ENCODE measurements at places on chromosomes 6 and 20. TPM values are rescaled to one million over a fixed set of nuclear protein-coding genes. Genes with fewer than 3 reads are reported as not detected.

DNA sequence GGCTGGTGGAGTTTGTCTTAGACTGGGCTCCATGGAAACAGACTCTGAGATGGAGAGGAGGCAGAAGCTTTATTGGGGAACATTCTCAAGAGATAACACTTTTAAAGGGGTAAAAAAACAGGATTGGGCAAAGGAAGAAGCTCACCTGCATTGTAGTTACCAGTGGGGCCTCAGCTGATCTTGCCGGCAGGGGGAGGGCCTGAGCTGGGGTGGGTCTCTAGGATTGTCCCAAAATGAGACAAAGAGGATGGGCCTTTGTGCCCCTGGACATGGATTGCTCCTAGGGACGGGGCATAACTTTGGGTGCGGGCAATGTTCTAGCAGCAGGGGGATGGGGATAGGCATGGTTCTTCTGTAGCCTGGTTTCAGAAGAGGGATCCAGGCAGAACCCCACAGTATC, 12.5 kb downstream of the SGK2 start:
- DNase-seq, result no peak

GRCh38 chr20:18058661-18059467, 1.1 kb upstream of the OVOL2 start:
- DNase-seq, result no peak

DNA sequence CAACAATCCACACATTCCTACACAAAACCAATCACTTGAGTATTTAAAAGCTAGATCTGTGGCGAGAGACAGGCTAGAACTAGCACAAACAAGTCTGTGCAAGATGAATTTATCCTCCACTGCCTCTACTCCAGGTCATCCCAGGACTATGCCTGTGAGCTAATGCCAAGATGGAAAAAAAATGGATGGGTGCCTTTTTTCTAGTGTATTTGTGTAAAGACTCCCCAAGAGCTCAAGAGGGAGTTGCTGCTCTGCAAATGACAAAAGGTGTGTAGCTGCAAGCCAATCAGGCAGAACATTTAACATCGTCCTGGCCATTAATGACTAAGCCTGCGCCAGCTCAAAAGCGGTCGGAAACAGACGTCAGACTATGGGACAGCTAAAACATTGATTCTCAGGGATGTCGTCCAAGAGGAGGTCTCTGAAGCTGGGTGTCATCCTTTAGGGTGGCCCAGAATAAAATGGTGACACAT, 21.9 kb downstream of the ATXN1 start:
- DNase-seq, result no peak

The KIF3B gene
- 11.4 TPM for total RNA-seq

DNA sequence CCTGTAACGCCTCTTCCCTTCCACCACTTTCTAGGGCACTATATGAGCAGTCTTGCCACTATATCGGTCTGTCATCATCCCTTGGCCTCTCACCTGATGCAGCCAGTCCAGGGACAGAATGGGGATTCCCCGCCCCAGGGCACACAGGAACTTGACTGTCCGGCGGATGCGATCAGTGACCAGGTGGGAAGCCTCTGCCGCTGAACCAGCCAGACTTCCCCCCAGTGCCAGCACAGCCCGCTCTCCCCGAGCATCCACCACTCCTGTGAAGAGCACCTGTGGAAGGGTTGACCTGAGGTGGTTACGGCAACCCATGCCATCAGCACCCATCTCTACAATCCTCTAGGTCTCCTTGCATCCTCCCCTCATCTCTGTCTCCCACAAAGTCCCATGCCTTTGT, 12.2 kb upstream of the NRM start:
- no peak for DNase-seq

DNA sequence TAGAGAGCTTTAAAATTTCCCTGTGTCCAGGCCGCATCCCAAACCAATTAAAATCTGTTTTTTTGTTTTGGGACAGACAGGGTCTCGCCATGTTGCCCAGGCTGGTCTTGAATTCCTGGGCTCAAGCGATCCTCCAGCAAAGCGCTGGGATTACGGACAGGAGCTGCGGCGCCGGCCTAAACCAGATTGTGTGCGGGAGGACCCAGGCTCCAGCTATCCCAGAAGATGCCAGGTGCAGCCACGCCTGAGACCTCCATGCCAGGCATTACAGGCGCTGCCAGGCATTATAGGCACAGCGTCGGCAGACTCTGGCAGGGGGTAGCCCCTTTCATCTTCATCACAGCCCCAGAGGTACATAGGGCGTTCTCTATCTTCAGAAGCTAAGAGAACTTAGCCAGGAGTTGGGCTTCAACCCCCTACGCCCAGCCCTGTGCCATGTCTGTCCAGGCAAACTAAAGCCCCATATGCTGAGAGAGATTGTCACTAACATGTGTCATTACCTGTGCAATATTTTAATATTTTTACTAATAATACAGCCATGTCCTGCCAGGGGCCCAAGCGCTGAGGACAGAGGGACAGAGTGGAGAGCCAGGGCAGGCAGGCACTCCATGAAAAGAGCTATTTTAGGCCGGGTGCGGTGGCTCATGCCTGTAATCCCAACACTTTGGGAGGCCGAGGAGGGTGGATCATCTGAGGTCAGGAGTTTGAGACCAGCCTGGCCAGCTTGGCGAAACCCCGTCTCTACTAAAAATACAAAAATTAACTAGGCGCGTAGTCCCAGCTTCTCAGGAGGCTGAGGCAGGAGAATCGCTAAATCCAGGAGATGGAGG, 9.8 kb upstream of the GRM4 start:
- peak; percentile 11 for DNase-seq

The COL21A1 gene
- total RNA-seq, result 107 TPM

- DNase-seq, result no peak
These were observed 191.7 kb upstream of the BTBD3 start for GRCh38 chr20:11726026-11726425.

DNA sequence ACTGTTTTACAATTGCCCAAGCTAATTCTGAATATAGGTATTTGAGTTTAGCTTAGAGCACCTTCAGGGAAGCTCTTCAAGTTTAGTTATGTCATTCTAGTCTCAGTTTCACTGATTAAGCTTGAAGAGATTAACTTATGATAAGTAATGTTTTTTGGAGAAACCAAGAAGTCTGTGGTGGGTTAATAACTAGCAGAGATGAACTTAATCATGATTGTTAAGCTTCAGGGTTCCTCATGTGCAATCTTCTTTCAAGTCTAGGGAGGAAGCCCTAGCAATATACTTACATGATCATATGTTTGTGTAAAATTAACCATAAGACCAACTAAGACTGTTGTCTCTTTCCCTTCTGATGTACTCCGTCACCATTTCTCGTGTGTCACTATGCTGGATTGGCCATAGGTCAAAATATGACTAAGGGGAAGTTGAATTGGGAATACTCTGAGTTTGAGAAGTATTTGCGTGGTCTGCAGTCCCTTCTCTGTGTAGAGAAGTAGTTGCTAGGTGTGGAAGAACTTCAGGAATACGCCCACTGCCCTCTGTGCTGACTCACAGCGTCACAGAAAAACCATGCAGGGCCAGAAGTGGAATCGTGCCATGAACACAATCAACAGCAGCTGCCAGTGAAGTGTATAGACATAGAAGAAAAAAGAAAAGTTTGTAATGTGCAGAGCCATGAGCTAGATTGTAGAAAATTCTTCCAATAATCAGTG, 88.3 kb downstream of the SH3BGRL2 start:
- DNase-seq, result no peak

GRCh38 chr6:144757730-144758129, 472.6 kb downstream of the UTRN start:
- no peak for DNase-seq

The VPS16 gene
- total RNA-seq, result 19.7 TPM

The ANKRD6 gene
- 11.9 TPM for total RNA-seq

The ZBTB46 gene
- total RNA-seq, result 22.0 TPM

The ELOVL4 gene
- total RNA-seq, result 0.20 TPM

The ENTPD6 gene
- total RNA-seq, result 67.2 TPM

GRCh38 chr6:159929819-159930218, 39.0 kb downstream of the MAS1 start:
- peak; percentile 29 for DNase-seq

GRCh38 chr6:2546901-2547300, 203.8 kb downstream of the MYLK4 start:
- no peak for DNase-seq

The HCK gene
- total RNA-seq, result 2.0 TPM

DNA sequence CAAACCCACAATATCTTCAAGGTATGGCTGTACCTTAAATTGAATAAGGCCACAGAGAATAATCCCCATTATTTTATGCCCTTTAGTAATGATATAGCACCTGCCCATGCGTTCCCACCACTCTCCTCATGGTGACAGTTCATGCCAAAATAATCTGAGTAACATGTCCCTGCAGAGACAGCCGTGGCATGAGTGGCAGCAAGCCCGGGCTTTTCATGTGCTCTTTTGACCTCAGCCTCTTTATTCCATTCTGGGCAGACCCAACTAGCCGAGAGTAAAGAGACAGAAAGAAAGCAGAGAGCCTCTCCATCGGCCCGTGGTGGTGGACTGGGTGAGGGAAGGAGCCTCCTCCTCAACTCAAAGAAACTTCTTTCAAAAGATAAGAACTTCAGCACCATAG, 19.9 kb upstream of the POPDC3 start:
- DNase-seq, result peak; percentile 72

The PRPH2 gene
- 0.44 TPM for total RNA-seq

DNA sequence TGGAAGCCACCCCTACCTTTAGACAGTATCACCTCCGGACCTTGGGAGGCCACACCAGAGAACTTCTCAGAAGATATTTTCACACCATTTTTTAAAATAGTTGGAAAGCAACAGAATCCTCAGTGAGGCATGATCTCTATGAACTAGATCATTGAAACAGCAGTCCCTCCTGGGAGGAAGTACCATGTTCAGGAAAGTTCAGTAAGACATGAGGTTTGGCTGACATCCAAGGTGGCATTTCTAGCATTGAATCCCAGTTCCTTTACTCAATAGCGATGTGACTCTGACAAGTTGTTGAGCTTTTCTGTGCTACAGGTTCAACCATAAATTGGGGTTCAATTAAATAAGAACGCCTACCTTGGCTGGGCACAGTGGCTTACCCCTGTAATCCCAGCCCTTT, 169.0 kb downstream of the TBC1D7 start:
- DNase-seq, result no peak

The SPEF1 gene
- total RNA-seq, result 0.65 TPM

- DNase-seq, result no peak
These were observed 747.3 kb downstream of the COL12A1 start for GRCh38 chr6:74458536-74458935.

The BIRC7 gene
- not detected for total RNA-seq

GRCh38 chr6:135362124-135362523, 135.4 kb downstream of the AHI1 start:
- DNase-seq, result no peak

The PRL gene
- total RNA-seq, result not detected

The MUC22 gene
- total RNA-seq, result 0.11 TPM

- DNase-seq, result peak; percentile 6
These were observed 36.3 kb downstream of the KIF25 start for GRCh38 chr6:168033791-168034190.

DNA sequence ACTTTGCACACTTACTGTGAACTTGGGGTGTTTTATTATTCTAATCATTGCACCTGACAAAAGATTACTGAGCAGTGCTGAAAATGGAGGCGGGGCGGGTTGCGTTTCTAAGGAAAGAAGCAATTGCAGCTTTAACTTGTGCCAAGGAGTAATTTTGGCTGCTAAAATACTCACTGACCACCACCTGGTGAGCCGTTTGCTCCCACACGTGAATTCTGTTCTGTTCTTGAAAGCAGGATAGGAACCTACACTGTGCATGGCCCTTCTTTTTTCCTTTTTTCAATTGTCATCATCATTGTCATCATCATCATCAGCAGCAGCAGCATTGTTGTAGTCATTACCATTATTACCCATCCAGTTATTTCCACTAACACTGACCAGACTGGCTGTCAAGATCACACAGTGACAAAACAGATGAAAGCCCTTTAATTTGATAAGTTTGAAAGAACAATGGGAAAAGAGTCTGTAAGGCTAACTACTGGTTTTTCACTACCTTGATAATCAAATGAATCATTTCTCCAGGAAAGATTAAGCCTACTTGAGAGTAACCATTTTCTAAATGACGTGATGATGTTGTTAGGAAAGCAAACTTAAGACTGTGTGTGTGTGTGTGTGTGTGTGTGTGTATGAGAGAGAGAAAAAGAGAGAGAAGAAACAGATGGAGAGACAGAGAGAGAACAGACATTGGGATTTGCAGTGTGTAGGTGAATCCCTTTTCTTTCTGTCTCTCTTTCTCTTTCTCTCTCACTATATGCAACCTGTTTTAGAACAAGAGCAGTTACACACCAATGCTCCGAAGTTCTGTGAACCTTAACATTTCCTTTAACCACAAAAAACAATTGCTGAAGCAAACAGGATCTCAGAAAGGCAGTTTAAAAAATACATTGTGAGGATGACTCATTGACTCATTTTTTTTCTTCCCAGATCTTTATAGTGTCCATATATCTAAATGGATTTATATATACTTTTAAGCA, 3.8 kb downstream of the RIPOR2 start:
- DNase-seq, result no peak

The SPATA2 gene
- 7.6 TPM for total RNA-seq

The ID4 gene
- 1.5 TPM for total RNA-seq

- DNase-seq, result no peak
These were observed 59.9 kb downstream of the MACROD2 start for GRCh38 chr20:14055127-14055742.

- DNase-seq, result no peak
These were observed 8.9 kb downstream of the CCM2L start for GRCh38 chr20:32019156-32019510.

DNA sequence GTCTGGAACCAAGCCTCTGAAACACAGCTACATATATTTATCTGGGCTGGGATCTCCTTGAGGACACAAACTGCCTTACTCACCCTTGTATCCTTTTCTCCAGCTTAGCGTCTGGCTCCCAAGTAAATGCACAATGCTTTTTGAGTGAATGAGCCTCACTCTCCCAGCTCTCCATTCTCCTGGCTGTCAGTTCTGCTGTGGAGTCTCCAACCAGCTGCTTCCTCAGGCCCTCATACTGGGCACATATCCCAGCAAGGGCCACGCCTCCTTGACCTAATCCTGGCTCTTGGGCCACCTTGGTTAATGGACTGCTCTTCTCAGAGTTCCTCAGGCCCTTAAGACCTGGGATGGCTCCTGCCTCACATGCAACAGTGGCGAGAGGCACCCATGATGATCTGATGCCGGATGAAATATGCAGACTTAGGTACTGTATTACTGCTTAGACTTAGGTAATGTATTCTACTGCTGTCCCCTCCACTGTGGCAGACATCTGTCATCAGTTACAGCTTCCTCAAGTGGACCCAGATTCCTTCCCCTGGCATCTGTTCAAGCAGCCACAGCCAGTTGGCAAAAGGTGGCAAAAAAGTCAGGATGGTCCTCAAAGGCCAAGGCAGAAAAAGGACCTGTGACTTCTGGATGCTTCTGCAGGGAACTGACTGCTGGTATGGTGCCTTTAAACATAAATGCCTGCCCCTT, 16.5 kb downstream of the SNHG17 start:
- peak; percentile 47 for DNase-seq

DNA sequence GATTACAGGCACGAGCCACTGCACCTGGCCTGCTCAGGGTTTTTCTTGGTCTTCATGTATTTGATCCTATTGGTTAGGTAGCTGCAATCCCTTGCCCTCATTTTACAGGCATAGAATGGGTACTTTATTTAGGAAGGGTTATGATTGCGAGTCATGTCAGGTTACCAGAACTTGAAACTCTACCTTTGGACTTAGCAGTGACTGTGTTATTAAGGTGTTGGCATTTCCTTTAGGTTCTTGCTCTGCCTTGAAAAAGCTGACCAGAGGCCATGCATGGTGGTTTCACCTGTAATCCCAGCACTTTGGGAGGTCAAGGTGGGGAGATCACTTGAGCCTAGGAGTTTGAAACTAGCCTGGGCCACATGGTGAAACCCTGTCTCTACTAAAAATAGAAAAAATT, 24.5 kb downstream of the JARID2 start:
- DNase-seq, result no peak

The WFDC2 gene
- not detected for total RNA-seq

Data from heart left ventricle (tissue), 16 donors.